Testis (tissue), 5 donors: ENCODE measurements at places on chromosomes 1 and 21.
A peak's percentile ranks its signal among the peaks of the same experiment; 100 is the strongest.

DNA sequence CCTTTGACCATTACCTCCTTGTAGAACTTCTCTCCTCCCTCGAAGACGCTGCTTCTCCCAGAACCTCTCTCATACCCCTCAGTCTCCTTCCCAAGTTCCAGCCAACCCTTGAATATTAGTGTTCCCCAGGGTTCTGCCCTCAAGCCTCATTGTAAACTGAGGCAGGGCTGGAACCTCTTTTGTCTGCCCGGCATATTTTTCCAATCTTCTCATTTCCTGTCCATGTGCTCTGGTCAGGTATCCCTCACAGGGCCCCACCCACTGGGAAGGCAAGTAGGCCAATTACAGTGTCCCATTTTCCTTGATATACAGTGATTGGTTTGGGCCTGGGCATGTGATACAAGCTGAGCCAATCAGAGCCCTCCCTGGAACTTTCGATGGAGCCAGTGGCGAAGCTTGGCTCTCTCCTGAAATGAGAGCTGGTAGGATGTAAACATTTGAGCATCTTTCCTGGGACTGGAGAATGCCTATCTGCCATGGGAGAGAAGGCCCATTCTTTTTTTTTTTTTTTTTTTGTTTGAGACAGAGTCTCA lies 57.1 kb upstream of the ID3 start:
- peak; percentile 47 for DNase-seq

DNA sequence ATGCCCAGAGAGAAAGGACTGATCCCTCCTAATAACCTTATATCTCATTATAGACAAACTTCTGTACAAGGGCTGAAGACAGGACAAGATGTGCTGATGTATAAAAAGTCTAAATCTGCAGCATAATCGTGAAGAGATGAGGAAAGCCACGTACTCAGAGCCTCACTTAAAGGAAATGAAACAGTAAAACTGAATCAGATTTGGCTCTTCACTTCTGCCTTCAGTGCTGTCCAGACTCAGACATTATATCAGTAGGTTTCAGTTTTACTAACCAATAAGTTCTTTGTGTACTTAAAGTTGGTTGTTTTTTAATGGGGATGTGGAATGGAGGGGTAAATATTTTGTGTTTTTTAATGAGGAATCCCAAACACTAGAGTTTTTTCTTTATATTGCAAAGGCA lies 45.3 kb upstream of the RGS1 start:
- no peak for DNase-seq

DNA sequence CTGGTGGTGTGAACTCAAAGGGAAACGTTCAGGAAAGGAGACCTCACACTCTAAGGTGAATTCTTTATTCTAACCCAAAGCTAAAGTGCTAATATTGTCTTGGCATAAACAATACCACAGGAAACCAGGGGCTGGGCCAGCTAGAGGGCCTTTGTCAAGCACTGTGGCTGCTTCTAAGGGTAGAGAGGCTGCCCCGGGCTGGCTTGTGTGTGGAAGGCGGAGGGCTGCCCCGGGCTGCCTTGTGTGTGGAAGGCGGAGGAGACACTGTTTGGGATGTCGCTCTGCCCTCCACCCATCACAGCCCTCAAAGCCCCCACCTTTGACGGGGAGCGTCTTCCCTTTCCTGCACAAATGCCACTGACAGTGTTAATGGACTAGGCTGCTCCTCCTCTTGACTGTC lies 216.8 kb downstream of the TOMM20 start:
- no peak for DNase-seq

GRCh38 chr1:42370876-42371549 lies 9.6 kb upstream of the RIMKLA start:
- DNase-seq = no peak

GRCh38 chr1:152061952-152062351 lies 25.1 kb upstream of the S100A11 start:
- DNase-seq = no peak

DNA sequence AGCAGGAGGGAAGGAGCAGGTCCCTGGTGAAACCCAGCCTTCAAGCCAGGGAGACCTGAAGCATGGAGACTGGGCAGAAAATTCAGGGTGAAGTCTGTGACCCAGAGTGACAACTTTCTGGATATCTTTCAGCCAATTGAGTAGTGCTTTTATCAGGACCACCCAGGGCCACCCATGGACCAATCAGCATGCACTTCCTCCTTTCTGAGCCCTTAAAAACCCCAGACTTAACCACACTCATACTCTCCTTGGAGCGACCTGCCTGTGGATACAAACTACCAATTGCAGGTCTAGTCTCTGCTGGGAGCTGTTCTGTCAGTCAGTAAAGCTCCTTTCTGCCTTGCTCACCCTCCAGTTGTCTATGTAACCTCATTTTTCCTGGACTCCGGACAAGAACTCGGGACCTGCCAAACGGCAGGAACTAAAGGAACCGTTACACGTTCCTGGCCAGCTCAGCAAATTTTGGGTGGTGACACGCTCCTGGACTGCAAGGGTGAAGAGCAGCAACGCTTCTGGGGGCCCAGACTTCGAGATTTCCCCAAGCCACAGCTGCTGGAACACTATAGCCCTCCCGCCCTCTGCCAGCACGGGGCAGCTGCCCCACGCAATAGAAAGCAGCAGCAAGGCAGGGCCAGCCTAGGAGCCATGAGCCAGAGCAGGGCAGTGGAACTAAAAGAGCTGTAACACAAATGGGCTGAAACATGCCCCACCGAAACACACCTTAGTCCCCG lies 1183.4 kb downstream of the AMY1C start:
- no peak for DNase-seq

DNA sequence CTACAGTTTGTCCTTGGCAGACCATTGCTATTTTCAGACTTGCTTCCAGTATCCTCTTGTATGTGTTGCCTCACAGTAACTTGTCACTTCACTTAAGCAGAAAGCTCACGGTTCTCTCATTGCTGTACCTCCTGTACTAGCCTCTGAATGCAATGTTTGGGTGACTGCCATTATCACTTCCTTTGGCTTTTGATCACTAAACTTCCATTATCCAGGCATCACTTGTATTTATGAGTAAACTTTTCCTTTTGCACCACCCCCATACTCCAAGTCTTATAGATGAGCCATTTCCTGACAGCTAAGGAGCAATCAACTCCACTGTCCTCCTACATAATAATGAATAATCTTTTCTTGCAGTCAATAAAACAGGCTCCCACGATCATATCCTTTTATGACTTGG lies 255.3 kb downstream of the PDE4B start:
- DNase-seq = no peak

- no peak for DNase-seq
Observed at GRCh38 chr1:12709091-12709491, 6.8 kb upstream of the AADACL3 start.

DNA sequence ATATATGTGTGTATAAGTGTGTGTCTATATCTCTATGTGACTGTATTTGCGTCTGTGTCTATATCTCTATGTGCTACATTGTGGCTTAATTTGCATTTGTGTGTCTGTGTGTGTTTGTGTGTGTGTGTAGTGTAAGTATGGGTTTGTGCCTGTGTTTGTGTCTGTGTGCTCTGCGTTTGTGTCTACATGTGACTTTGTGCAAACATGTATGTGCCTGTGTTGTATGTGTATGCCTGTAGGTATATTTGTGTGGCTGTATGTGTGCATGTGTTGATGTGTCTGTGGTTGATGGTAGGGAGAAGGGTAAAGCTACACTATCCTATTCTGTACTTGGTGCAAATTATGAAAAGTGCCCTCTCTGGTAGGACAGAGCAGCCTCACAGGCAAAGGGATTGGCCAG lies 7.3 kb upstream of the FGGY start:
- DNase-seq = no peak

DNA sequence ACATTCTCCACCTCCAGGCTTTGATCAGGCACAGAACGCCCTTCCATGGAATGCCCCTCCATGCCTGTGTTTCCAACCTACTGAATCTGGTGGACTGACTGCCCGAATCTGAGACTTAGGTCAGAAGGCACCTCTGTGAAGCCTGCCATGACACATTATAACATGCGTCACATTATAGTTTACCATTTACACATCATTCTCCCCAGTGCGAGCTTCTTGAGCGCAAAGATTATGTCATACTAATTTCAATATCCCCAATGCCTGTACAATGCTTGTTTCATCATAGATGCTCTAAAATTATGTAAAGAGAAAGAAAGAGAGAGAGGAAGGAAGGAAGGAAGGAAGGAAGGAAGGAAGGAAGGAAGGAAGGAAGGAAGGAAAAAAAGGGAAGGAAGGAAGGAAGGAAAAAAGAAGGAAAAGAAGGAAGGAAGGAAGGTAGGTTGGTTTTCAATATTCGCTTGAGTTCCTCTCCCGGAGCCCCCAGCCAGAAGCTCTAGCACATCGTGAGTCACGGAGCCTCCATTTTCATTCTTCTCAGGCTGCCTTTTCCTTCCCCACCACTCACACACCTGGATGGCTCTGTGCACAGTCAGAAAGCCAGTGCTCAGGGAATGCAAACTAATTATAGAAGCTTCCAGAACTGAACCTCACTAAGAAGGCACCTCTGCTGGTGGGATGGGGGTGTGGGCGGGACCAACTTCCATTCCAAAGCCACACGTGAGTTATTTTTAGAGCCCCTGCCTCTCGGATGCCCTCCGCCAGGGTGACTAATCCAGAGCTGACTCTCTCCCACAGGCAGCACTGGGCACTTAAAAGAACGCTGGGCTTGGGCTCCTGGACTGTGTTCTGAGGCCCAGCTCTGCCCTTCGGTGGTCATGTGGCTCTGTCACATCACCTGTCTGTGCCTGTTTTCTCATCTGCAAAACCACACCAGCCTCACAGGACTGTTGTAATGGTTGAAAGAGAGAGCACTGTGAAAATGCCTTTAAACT lies 27.4 kb downstream of the LAMB3 start:
- DNase-seq = no peak

- no peak for DNase-seq
Observed at GRCh38 chr1:10680487-10680886, 116.0 kb downstream of the CASZ1 start.

- DNase-seq = no peak
Observed at GRCh38 chr1:60942896-60943638, 139.3 kb upstream of the NFIA start.

DNA sequence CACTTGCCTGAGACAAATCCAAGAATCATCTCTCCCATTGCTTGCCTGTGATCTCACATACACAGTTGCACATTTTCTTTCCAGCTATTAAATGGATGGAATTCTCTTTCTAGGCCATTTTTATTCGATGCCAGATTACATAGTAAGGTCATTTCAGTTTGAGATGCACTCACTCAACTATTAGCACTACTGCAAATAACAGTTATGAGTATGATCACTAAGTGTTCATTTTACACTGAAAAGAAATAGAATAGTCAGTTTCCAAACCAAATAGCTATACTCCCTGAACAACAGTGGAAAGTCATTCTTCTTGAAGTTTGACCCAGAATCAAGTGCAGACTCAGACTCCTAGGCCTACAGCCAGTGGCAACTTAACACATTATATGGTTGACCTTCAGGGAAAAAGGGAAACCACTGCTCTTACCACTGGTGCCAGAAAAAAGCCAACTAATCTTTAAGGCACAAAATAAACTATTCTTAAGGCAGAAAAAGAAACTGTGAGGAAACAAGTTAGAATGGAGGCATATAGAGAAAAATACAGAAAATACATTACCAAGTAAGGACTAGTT lies 31.5 kb downstream of the WNT2B start:
- no peak for DNase-seq

DNA sequence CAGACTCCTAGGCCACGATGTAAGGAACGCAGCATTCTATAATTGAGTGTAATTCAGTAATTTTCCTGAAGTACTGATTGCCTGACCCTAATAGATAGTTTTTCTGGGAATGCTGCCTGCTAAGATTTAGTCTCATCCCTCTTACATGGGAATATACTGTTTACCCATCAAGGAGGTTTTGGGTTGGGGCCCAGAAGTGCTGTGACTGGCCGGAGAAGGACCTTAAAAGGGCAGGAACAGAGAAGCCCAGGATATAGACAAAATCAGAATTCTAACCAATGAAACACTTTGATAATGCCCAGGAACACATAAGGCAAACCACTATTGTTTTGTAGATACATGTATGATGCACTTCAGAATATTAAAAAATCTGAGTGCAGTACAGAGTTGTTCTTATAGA lies 111.6 kb downstream of the RGS2 start:
- no peak for DNase-seq

DNA sequence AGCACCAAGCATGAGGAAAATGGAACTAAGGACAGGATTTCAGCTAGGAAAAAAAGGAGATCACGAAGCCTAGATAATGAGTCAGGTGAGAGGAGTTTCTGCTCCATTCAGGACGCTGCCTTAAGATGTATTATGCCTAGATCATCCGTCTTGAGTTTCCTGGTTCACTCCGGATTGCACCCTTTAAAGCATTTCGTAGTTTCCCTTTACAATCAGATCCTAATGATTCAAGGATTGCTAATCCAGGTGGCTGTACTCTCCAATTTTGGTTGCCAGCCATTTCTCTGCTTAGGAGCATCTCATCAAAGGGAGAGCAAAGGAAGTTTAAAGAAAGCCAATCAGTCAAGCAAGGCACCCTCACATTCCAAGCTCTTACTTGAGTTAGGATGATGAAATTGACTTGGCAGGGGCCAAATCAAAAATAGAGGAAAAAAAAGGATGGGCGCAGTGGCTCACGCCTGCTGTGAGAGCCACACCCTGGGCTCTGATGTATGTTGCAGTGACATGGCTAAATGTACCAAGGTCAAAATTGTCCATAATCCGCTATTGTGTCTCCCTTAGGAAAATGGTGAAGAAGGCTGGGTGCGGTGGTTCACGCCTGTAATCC lies 156.9 kb upstream of the SOD1 start:
- DNase-seq = no peak

GRCh38 chr1:19456968-19457441 lies 28.3 kb downstream of the CAPZB start:
- DNase-seq = no peak

GRCh38 chr1:27038020-27038419 lies 25.4 kb upstream of the TENT5B start:
- DNase-seq = no peak

- DNase-seq = no peak
Observed at GRCh38 chr1:170686291-170686690, 22.4 kb downstream of the PRRX1 start.

- no peak for DNase-seq
Observed at GRCh38 chr21:32554832-32555638, 30.3 kb downstream of the TCP10L start.

GRCh38 chr1:64212031-64212430 lies 8.6 kb downstream of the UBE2U start:
- no peak for DNase-seq

DNA sequence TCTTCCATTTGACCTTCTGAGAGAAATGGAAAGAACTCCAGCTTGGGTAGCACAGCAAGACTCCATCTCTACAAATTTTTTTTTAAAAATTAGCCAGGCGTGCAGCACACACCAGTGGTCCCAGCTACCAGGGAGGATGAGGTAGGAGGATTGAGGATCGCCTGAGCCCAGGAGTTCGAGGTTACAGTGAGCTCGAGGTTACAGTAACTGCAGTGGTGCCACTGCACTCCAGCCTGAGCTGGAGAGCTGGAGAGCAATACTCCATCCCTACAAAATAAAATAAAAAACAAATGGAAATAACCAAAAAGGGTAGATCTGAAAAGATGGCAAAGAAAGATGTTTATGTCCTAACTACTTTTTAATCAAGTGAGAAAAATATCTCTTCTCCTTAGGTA lies 14.5 kb downstream of the POGZ start:
- no peak for DNase-seq
